CD4-positive, alpha-beta T cell (primary cell): ENCODE measurements at places on chromosomes 2 and 18.

- DNase-seq, result no peak
Observed at GRCh38 chr2:151681051-151681450, 53.2 kb downstream of the NEB start.

DNA sequence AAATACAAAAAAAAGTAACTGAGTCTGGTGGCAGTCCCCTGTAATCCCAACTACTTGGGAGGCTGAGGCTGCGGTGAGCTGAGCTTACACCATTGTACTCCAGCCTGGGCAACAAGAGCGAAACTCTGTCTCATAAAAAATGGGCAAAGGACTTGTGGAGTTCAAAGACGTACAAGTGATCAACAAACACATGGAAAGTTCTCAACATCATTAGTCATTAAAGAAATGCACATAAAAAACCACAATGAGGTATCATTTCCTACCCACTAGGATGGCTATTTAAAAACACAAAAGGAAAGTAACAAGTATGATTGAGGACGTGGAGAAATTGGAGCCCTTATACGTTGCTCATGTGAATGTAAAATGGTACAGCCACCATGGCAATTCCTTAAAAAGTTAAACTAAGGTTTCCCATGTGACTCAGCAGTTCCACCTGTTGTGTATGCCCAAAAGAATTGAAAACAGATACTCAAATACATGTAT, 52.3 kb downstream of the RAB10 start:
- no peak for DNase-seq

- DNase-seq, result no peak
Observed at GRCh38 chr2:235054475-235054874, 102.7 kb downstream of the SH3BP4 start.

DNA sequence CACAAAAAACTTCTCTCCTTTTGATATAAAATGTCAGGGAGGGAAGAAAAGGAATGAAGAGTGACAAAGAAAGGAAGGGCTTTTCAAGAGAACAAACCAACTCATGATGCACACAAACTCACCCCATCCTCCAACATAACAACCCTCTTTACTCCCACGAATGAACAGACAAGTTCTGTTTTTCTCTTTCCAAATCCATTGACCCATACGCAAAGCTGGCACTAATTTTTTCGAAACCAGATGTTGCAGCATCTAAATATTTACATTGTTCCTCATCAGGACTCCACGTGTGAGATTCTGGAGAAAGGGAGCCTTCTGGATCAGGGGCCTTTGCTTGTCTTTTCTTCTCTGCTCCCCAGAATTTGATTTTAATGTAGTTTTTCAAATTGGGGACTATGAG, 143.3 kb upstream of the BCL2L11 start:
- DNase-seq, result no peak

DNA sequence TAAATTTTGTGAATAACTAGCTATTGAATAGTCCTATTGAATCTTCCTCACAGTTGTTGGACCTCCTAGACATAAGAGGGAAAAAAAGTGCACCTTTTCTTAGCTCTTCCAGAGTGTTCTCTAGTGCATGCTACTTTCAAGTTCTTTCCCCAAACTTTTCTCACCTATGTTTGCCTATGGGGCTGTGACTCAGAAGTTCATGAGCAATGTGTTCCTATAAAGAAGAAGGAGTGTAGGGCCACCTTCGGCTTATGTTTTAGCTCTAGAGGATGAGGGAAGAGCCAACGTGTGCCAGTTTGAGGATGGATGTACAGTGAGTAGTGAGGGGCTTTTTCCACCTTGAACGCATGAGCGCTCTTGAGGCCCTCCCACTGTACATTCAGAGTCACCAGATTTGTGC, 27.0 kb upstream of the HNMT start:
- no peak for DNase-seq

GRCh38 chr18:58630071-58630470, 1.2 kb upstream of the ALPK2 start:
- no peak for DNase-seq

GRCh38 chr18:54019641-54020040, 204.8 kb downstream of the MBD2 start:
- DNase-seq, result no peak

DNA sequence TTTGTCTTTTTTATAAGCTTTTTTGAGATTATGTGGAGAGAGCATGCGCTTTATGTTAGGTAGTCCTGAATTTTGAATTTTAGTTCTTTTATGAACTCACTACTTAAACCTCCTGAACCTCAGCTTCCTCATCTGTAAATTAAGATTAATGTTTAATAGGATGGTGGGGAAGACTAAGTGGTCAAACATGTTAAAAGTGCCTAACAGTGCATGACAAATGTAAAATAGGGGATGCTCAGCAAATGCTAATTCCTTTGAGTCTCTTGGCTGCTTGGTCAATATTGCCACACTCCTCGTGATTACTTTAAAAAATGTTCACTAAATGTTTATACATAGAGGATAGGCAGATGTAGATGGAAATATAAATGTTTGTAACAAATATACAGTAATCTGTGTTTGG, 6.8 kb downstream of the BIRC6 start:
- DNase-seq, result no peak

- DNase-seq, result no peak
Observed at GRCh38 chr18:13811993-13812392, 12.0 kb upstream of the MC5R start.

GRCh38 chr2:179626261-179626660, 235.2 kb downstream of the ZNF385B start:
- no peak for DNase-seq

DNA sequence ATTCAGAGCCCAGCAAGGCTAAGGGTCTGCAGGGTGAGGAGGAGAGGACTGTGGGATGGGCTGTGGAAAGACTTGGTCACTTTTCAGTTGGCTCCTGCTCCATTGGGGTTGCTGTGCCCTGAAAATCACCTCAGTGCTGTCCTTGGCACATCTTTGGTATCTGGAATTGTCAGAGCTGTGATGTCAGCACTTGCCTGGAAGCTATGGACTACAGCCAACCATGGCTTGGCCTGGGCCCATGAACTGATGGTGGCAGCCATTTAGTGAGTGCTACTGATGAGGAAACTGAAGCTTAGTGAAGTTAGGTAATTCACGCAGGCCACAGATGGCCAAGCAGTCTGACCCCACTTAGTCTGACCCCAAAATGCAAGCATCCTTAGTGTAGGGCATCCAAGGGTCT, 121.8 kb upstream of the SERPINE2 start:
- no peak for DNase-seq
